GM12891 (cell line): ENCODE measurements at places on chromosomes 7 and 10.

- no peak for DNase-seq
Measured at GRCh38 chr10:33122014-33122809, 164.2 kb upstream of the ITGB1 start.

DNA sequence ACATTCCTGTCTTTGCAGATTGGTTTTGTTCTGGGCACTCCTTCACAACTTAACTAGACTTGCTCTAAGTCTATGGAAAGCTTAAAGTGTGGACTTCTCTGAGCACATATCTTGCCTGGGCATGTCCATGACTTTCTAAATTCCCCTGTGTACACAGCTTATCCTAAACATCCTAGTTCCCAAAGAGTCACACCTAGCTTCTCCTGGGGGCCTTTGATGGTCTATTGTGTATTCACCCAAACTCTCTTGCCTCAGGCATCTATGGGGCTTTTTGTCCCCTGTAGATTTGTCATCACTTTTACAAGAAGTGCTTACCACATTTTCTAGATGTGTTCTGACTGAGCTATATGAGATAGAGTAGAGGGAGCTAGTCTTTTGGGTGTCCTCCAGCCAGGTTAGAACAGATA, 12.2 kb upstream of the ZNF488 start:
- no peak for DNase-seq

DNA sequence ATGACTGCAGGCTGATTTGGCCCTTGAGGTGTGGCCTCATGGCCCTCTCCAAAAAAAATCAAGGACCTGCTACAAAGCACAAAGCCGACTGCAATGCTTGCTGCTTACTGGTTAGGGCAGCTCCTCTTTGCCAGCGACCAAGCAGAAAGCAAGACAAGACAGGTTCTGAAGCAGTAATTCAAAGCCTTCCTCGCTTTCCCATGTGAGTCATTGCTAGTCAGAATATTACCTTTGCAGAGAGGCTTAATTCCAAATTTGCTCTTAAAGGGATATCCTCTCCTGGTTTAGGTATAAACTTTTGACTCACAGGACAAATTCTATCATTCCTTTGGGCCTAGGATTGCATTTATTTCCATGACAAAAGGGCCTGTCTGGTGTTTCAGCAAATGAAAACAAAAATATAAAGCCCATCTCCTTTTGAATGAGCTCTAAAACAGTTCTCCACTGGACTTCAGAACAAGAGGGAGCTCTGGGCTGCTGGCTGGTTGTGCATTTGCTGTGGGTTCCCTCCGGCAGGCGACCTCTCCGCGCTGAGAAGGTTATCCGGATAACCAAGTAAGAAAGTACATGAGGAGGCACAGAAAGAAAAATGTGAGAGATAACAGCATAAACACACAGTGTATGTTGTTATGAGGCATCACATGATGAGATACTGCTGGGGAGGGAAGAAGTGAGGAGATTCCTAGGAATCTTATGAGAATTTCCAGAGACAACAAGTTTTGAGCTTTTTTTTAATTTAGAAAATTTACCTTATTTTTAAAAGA, 90.8 kb downstream of the EGFR start:
- no peak for DNase-seq

- no peak for DNase-seq
Measured at GRCh38 chr10:118734475-118734874, 20.3 kb downstream of the CACUL1 start.

DNA sequence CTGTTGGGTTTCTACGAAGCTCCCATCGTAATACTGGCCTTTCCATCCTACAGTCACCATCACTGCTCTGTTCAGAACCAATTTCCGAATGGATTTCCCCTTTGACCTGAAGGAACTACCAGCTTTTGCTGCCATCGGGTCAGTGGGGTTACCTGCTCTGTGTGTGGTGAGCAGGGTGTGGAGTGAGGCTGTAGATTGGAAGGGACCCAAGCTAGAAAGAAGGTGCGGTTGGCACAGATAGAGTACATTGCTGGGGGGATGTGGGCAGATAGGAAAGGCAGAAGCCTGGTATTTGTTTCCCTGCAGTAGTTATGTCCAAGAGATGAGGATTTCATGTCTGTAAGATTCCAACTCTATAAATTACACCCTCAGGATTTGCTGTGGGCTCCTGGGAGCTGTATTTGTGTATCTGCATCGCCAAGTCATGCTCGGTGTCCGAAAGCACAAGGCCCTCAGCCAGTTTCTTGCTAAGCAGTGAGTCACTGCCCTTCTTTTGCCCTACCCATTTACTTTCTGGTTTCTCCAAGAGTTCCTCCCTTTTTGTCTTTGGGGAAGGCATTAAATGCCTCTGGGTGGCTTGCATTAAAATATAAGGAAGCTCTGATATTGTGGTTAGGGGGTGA, 15.4 kb downstream of the CLCN1 start:
- no peak for DNase-seq

GRCh38 chr7:103317009-103317408, 19.8 kb downstream of the PMPCB start:
- DNase-seq, result no peak

DNA sequence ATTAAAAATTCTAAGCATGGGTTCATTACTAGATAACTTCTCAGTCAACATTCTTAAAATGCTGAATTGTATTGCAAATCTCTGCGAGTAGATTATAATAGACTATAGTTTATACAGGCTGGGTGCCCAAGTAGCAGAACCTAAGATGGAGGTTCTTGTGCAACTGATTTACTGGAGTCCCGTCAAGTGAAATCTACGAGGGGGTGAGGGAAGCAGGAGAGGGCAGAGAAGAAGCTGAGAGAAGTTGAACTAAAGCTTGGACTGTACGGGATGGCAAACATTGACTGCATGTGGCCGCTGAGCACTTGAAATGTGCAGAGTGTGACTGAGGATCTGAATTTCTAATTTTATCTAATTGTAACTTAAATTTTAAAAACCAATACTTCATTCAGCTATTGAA, 124.5 kb downstream of the CTNNA3 start:
- no peak for DNase-seq

DNA sequence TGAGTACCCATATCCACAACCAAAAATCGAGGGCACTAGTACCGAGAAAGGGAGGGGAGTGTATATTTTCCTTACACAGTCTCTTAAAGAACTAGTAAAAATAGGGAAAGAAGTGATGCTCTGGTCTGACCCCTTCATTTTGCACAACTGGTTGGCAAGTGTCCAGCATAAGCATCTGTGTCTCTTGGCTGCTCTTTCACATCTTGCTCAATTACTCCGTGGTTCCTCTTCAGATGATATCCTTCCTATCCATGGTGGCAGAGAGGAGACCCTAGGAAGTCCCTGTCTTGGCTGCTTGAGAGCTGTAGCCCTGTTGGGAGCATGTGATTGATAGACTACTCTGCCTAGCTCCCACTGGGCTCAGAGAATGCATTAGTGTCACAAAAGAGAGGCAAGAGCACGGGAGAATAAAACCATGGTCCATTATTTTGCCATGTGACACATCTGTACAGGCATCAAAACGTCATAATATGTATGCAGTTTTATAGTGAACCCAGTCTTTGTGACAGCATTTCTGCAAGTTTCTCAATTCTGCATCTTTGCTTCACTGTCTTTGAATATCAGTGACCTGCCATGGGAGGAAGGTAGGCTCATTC, 111.8 kb upstream of the ANKRD1 start:
- DNase-seq, result no peak

- DNase-seq, result no peak
Measured at GRCh38 chr10:35432781-35433338, 96.6 kb downstream of the CCNY start.

- DNase-seq, result no peak
Measured at GRCh38 chr7:130473289-130473688, 18.6 kb upstream of the MEST start.

DNA sequence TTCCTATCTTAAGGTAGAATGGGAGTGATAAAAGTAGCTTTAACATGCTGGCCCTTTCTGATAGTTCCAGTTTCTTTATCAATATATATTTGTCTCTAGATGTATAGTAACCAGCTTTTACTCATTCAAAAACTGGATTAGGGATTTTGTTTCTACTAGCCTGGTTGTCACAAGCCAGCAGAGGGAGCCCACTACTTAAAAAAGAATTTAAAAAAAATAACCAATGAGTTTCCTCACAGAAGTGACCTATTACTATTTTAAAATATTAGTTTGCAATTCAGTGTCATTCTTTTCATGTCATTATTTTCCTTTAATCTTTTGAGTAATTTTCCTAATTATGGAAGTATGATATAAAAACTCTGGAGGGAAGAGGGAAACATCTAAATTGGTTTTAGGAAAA, 142.1 kb downstream of the PHTF2 start:
- DNase-seq, result peak; percentile 12

- no peak for DNase-seq
Measured at GRCh38 chr10:128537834-128538330, 411.7 kb upstream of the MKI67 start.

GRCh38 chr7:22677680-22678079, 49.3 kb upstream of the IL6 start:
- DNase-seq, result no peak

GRCh38 chr10:124984376-124984775, 42.5 kb downstream of the ZRANB1 start:
- no peak for DNase-seq

- no peak for DNase-seq
Measured at GRCh38 chr10:32961895-32962369, 3.9 kb upstream of the ITGB1 start.

GRCh38 chr10:132684164-132684891, 101.6 kb downstream of the NKX6-2 start:
- no peak for DNase-seq

GRCh38 chr7:101707587-101707986, 78.5 kb upstream of the MYL10 start:
- no peak for DNase-seq

DNA sequence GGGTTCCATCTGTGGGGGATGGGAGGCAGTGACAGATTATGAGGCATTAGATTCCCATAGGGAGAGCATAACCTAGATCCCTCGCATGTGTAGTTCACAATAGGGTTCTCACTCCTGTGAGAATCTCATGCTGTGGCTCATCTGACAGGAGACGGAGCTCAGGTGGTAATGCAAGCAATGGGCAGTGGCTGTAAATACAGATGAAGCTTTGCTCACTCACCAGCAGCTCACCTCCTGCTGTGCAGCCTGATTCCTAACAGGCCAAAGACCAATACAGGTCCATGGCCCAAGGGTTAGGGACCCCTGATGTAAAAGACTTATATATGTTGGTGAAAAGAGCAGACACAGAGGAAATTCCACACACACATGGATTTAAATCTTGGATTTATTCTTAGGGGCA, 370.2 kb downstream of the NRG3 start:
- DNase-seq, result no peak

DNA sequence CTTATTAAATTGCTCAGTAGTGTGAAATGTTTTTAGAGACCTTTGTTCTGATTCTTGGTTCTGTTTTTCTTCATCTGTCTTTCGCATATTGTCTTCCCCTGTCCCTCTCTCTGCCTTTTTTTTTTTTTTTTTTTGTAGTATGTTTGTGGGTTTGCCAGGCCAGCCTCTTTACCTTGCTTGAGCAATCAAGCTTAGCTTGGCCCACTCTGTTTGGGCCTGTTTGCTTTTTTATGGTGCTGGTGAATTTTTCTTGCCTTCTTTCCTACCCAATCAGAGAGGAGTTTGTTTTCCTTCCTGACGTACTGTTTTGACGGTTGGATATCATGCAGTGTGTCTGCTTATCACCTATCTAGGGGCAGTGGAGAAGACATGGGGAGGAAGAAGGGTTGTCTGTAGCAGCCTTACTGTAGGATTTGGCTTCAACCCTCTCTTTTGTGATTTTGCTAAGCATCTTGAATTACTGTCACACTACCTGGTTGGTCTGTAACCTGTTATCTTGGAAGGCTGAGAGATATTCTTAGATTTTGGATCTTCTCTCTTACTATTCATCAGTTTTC, 64.0 kb downstream of the BBS9 start:
- DNase-seq, result no peak

DNA sequence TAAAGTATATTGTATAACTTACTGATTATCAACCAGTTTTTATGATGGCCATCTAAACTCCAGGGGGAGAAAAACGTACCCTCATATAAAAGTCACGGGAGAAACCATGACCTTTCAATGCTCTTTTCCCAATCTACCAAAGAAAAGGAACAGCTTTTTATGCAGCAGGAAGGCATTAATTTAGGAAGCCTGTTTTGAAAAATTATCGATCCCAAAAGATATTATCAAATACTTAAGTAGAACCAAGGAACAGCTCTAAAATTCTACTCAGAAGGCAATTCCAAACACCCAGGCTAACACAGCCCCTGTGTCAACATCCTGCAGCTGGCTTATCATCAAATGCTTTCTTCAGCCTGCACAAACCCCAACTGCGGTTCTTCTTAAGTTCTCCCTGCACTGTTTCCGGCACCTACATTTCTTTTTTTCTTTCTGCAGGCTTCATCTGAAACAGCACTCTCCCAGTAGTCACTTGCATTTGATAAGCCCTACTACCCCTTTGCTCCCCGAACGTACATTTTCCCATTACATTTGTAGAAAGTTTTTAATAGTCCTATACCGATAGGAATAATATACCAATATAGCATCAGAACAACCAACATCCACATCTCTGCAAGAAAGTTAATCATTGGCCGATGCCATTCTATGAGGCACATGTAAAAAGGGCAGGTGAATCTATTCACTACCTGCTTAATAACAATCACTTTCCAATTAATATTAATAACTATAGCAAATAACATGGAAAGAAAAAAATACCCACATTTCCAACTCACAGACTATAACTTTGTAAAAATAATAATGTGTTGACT, 47.9 kb downstream of the PIP4K2A start:
- no peak for DNase-seq

DNA sequence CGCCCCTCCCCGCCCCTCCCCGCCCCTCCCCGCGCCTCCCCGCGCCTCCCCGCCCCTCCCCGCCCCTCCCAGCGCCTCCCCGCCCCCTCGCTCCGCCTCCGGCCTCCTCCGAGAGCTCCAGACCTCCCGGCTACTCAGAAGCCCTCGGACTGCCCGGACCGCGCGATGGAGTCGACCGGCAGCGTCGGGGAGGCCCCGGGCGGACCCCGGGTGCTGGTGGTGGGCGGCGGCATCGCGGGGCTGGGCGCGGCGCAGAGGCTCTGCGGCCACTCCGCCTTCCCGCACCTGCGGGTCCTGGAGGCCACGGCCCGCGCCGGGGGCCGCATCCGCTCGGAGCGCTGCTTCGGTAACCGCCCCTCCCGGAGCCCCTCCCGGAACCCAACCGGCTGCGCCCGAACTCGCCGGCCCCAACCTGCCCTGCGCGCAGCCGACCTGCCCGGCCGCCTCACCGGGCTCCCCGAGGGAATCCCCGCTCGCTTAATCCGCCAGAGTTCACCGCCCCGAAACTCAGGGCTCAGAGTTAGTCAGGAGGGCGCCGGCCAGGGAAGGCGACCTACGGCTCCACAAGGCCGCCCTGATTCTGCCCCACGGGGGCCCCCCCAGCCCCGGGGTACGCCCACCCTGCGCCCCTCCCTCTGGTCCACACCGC, at the start of gene PAOX:
PAOX (plus strand) TSS at position 111 of the 649 bp plus-strand sequence; CDS start at position 166, 55 bp downstream.
- DNase-seq, result peak; percentile 83

- DNase-seq, result no peak
Measured at GRCh38 chr7:89780291-89780690, 374.0 kb upstream of the STEAP1 start.
